CD14-positive monocyte (primary cell): ENCODE measurements at places on chromosomes 11 and 22.

- DNase-seq = no peak
Measured at GRCh38 chr11:2787816-2788167, 88.0 kb upstream of the KCNQ1OT1 start.

GRCh38 chr11:88300888-88301487 lies 36.5 kb downstream of the CTSC start:
- no peak for DNase-seq

DNA sequence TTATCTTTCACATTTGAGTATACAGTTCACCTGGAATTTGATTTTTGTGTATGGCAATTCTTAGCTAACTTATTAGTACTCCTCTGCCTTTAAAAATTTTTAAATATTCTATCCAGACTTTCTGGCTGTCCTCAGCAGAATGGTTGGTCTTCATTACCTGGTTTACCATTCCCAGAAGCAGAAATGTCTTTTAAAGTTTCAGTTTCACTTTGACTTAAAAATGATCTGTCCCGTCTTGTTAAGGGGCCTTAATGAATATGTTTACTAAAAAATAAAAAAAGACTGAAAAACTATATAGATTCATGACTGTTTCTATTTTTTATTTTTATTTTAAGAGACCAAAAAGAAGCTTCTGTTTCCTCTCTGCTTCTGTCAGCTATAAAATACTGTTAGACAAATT lies 70.5 kb upstream of the TNRC6B start:
- no peak for DNase-seq

GRCh38 chr11:104731890-104732289 lies 166.4 kb downstream of the CASP12 start:
- no peak for DNase-seq

DNA sequence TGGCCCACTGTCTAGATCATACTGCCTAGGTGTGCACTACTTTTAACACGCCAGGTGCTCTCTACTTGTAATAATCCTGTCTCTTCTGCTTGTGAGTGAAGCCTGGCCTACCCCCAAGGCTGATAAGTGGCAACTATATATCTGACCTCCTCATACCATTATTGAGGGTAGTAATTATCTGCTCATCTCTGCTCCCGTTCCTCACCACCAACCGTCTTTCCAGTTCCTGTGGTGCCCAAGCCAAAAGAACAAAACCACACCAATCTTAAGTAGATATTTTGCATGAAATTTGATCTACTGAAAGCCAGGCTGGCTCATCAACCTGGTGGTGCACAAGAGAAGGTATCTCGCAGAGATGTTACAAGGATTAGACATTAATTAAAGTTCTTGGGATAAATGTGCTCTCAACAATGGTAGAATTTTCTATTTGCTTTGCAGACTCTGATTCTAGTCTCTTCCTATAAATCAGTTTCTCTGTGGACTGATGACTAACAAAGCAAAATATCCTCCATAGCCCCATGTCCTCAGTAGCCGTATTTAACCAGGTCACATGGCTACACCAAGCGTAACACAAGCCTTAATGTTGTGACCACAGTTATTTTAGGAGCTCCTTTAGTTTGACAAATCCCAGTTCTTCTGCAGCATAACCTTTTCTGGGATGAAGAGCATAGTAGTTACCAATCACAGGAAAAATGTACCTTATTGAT lies 267.2 kb downstream of the NTM start:
- no peak for DNase-seq

DNA sequence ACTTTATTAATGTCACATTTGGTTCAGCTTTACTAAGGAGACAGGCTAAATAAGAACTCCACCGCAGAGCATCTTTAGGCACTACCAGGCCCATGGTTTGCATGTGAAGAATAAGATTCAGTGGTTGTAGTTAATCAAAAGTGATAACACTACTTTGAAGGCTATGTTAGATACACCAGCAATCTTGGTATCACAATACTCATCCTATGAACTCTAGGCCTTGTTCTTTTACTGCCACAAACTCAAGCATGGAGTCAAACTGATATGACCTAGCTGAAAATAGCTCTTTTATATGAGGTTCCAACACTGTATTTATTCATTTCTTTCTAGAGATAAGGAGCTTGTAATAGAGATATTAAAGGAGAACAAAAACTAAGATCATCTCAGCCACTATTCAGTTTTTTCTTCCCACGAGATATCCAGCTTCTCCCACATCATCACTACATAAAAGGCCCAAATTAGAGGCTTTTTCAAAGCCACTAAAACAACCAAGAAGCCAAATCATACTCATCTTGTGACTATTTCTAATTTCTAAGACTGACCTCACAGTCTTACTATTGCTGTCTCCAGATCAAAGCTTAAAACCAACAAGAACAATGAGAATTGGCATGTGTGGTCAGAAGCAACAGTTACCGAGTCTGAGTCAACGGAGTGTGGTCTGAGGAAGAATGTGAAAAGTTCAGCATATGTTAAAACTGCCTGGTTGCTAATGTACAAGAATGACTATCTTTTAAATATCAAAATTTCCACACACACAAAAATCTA lies 25.1 kb upstream of the GUCY1A2 start:
- no peak for DNase-seq

DNA sequence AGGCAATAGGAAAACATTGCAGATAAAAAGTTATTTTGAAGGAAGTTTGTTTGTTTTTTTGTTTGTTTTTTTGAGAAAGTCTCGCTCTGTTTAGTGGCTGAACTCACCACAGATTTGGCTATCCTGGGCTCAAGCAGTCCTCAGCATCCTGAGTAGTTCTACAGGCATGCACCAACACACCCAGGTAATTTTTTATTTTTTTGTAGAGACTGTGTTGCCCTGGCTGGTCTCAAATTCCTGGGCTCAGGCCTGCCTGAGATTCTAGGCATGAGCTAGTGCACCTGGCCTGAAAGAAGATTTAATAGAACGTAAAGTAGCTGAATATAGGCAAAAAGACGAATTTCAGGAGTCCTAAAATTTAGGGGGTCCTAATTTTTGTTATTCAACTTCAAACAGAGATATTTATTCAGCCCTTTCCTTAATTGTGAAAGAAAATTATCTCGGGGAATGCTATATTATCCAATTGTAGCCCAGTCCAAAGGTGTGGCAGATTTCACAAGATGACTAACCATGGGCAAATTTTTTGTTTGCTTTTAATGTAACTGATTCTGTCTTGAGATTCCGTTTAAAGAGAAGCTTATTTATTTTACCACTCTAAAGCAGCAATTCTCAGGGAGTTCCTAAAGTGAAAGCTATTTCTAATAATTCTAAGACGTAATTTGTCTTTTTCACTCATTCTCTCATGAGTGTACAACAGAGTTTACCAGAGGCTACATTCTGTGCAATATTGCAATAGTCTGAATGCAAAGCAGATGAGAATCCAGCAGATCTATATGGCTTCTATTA lies 940 bp downstream of the IL18 start:
- DNase-seq = no peak

DNA sequence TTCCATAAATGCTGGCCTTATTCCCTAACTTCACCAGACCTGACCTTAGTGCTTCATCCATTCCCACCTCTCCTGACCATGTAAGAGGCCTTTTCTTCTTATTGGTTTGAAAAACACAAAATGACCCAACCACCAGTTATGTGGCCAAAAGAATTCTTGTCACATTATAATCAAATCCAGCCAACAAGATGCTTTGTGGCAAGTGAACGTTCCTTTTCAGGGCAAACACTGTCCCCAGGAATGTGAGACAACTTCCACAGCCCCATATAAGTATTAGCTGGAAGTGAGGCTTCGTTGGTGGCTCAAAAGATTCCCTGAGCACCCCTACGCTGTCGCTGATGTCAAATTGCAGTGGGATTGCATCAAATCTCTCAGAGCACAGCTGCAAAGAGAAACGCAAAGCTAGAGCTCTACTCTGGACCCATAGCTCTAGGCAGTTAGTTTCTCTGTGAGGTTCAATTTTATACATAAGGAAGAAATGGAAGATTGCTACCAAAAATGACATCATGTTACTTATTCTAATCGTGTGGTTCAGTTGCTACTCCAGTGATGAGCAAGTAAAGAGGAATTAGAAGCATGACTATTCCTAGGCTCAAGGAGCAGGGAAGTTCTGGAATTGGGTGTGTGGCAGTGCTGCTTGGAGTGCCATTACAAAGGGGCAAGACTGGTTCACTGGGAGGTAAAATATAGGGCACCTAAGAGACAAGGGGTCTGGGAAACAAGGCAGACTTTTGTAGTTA lies 26.1 kb downstream of the GLYATL1 start:
- no peak for DNase-seq

DNA sequence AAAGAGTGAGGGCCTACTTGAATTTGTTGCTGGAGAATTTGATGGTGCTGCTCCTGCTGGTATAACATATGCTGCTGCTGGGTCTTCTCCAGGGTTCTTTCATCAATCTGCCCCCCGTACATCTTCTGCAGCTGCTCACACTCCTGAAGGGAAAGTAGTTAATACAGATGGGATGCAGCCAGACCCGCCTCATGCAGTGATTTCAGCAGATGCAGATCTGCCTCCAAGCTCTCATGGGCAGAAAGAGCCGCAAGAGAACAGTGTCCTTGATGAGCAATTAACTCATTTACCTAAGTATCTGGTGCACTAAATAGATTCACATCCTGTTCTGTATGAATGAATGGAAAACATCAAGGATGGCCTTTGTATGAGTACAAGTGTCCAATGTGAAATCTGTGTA lies 24.8 kb upstream of the APOA1 start:
- no peak for DNase-seq

DNA sequence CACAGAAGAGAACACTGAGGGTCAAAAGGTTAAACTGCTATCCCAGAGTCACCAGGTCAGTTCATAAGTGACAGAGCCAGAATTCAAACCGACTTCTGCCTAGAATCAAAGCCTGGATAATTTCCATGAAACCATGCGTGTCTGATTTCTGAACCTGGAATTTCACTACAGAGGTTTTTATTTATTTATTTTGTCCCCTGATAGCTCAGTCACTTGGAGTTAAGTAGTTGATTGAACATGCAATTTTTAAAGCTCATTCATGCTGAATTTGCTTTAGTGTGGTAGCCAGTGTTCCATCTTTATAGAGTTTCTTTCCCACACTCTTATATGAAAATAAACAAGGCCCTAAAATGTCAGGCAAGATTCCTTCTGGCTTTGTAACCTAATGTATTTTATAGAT lies 93.2 kb downstream of the NAV2 start:
- DNase-seq = no peak

DNA sequence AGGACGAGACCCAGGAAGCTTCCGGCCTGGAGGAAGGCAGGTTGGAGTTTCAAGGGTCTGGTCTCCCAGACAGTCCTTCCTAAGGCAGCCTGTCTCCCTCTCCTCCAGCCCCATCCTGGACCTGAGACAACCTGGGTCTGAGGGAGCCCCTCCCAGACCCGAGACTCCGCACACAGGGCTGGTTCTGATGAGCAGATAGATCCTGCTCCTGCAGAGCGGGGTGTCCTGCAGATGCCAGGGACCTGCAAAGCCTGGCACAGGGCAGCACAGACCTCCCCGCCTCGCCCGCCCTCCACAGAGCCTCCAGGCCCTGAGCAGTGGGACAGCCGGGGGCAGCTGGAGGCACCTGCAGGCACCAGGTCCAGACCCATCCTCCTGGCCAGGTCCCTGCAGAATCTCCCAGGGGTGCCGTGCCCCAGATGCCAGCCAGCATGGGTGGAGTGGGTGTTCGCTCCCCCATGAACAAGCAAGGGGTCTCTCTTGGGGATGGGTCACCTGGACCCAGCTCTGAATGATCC lies 7.8 kb downstream of the PIM3 start:
- no peak for DNase-seq

DNA sequence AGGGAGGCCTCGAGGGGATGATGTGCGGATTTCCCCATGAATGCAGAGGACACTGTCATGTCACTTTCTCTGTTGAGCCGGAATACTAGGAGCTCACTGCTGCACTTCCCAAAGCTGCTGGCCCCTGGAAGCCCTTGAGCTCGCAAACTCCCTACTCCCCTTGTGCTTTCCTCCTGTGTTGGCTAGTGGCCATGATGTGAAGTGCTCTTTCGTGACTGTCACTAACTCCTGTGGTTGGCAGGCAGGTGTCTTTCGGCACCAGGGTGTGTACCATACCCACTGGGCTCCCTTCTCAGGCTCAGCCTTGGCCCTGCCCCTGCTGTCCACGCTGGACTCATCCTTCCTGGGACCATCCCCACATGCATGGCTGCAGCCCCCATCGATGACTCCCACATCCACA lies 86.2 kb downstream of the BTBD10 start:
- DNase-seq = no peak

- DNase-seq = no peak
Measured at GRCh38 chr11:57205041-57205641, 23.4 kb downstream of the LRRC55 start.

GRCh38 chr22:30843245-30843644 lies 125.3 kb downstream of the MORC2 start:
- DNase-seq = no peak
